ENCODE measurements at places on chromosomes 5 and 9. TPM values are rescaled to one million over a fixed set of nuclear protein-coding genes. Genes with fewer than 3 reads are reported as not detected.

DNA sequence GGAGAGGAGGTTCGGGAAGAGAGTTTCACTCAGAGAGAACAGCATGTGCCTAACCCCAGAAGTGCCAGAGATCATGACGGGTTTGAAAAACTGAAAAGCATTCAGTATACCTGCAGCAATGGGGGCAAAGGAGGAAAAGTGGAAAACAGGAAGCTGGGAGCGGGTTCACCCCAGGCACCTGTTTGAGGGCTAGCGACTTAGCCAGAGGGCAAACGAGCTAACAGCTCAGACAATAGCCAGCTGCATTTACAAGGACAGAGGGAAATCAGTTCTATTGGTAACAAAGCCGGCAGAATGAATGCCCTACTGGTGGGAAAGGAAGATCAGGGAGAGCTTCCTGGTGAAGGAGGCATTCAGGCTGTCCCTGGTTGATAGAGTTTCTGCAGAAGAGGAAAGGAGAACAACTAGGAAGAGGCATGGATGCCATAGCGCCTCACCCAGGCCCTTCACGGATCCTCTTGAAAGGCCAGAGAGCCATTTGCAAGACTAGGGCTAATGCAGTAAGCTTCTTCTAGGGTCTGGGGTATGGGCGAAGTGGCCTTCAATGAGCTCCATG lies 141.7 kb upstream of the ADRA1B start:
- DNase-seq, result no peak
- no peaks in the 10 kb centered on the region for H3K27me3 ChIP-seq
- H3K27ac ChIP-seq, result no peak overlapping the region
- H3K36me3 ChIP-seq, result peaks cover 6% of the 10 kb centered on the region

- H3K27me3 ChIP-seq, result no peaks in the 10 kb centered on the region
- no peak overlapping the region for H3K27ac ChIP-seq
- H3K4me1 ChIP-seq, result peaks cover 67% of the 10 kb centered on the region
- no peak overlapping the region for H3K4me3 ChIP-seq
- no peak for DNase-seq
- peaks cover 6% of the 10 kb centered on the region for H3K36me3 ChIP-seq
Observed at GRCh38 chr5:108660291-108660690, 87.4 kb upstream of the FER start.

DNA sequence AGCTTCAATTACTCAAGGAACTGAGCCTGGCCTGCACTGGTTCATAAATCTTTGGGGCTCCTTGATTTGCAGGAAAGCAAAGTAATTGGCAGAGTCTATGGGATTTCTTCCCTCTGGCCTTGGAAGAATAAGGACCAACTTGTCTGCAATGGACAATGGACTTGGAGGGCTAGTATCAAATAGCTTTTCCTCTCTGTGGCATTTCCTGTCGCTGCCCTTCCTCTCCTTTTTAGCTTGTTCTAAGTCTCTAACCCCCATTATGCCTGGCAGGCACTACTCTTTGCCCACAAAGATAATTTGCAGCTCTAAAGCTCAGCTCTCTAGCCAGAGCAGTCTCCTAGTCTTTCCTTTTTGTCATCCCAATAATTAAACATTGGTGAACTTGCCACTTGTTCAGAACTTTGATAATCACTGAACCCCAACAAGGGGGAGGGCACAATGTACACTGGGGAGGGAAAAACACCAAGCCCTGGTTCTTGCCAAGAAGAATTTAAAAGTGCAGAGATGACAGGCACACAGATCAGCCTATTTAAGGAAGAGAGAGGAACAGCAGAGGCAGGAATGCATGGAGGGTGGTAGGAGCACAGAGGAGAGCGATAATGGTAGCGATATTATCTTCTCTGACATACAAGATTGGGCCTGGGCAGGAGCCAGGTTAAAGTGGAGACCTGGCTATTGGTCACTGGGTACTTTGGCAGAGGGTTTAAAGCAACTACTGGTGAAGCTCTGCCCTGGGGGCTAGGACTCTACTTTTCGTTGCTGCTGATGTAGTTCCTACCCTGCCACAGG lies 38.5 kb downstream of the FAM219A start:
- no peaks in the 10 kb centered on the region for H3K27me3 ChIP-seq
- no peaks in the 10 kb centered on the region for H3K4me1 ChIP-seq
- no peak for DNase-seq
- no peaks in the 10 kb centered on the region for H3K36me3 ChIP-seq
- no peak overlapping the region for H3K4me3 ChIP-seq

DNA sequence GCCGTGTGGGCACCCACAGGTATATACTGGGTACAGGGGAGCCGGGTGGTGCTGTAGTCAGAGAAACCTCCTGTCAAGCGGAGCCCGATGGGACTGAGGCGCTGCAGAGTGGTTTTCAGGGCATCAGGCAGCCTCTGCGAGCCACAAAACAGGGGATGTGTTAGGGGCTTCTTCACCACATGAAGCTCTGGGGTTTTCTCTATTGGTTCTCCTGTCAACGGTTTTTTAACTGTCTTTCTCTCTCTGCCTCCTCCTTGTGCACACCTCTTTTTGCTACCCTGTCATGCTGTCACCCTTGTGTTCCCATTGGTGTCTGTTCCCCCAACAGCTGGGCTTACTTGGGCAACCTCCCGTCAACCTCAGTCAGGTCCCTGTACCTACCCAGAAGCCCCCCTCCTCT lies 19.9 kb downstream of the RALGPS1 start:
- no peak for DNase-seq
- H3K36me3 ChIP-seq, result no peaks in the 10 kb centered on the region
- no peak overlapping the region for H3K4me3 ChIP-seq
- peaks cover 3% of the 10 kb centered on the region for H3K4me1 ChIP-seq
- no peaks in the 10 kb centered on the region for H3K27me3 ChIP-seq

DNA sequence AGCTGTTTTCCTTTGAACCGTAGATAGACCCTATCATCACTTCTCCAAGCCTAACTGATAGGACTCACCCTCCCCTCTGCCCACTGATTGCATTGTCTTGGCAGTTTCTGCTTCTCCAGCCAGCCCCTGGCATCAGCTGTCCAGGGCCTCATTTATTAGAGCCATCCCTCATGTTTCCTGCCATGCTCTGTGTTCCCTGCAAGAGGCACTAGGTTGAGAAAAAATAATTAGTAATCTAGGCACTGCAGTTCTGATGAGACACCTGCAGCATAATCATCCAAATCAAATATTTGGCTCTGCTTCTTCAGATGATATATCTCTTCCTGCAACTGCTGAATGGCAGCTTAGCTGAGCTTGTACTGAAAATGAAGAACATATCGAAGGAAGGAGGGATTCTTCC lies 303.0 kb upstream of the TLE4 start:
- no peaks in the 10 kb centered on the region for H3K36me3 ChIP-seq
- H3K27ac ChIP-seq, result no peak overlapping the region
- H3K4me1 ChIP-seq, result no peaks in the 10 kb centered on the region
- no peak overlapping the region for H3K4me3 ChIP-seq
- DNase-seq, result no peak
- no peaks in the 10 kb centered on the region for H3K27me3 ChIP-seq

SH3RF2 gene
- 25.1 TPM for total RNA-seq
